Heart left ventricle (tissue), 16 donors: ENCODE measurements at places on chromosomes 6 and 20.

GRCh38 chr6:37020381-37020780 is 14.9 kb downstream of the FGD2 start:
- no peak for DNase-seq

DNA sequence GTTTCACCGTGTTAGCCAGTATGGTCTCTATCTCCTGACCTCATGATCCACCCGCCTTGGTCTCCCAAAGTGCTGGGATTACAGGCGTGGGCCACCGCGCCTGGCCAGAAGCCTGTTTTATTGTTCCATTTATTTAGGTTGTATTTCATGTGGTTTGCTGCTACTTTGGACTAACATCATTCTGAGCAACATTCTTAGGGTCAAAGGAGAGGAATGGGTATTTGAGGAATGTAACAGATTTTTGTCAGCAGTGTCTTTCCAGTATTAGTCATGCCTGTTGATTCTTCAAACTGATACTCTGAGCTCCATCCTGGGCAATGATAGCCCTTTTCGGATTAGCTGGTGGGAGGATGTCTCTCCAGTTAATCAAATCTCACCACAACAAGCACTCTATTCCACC is 213.0 kb upstream of the CITED2 start:
- no peak for DNase-seq

GRCh38 chr6:11317885-11318771 is 85.7 kb upstream of the NEDD9 start:
- peak; percentile 79 for DNase-seq

- DNase-seq = no peak
These were observed 162.9 kb downstream of the QKI start for GRCh38 chr6:163577404-163577803.

DNA sequence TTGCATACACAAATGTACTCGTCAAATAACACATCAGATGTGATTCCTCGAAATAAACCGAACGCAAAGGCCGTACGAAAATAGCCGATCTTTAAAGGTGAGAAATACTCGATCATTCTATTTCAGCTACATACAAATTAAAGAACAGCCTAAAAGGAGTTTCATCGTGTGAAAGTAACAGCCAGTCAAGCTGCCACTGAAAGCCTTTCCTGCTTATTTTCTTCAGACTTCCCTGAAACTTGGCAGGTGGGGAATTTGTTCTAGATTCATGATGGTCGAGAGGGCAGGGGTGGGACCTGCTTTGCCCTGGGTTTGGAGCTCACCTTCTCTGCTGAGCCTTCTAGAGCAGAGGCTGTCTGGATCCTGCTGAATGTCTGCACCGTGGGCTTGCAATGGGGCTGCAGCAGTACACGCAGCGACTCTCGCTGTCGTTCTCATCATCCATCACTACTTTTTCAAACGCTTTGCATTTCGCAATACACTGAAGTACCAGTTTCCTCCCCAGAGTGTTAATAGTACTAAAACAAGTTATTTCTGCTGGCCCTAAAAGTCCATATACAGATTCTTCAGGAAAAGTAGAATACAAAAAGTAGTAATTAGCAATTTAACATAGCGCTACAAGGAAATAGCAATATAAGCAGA is 16.2 kb downstream of the FOXC1 start:
- no peak for DNase-seq

GRCh38 chr20:20406306-20406705 is 38.4 kb downstream of the INSM1 start:
- DNase-seq = no peak

GRCh38 chr6:82597201-82597600 is 233.6 kb downstream of the TPBG start:
- no peak for DNase-seq

- DNase-seq = no peak
These were observed 2.6 kb upstream of the TFAP2C start for GRCh38 chr20:56626367-56627121.
